Transverse colon (tissue), 4 donors: ENCODE measurements at places on chromosomes 7 and 10.
A peak's percentile ranks its signal among the peaks of the same experiment; 100 is the strongest.

DNA sequence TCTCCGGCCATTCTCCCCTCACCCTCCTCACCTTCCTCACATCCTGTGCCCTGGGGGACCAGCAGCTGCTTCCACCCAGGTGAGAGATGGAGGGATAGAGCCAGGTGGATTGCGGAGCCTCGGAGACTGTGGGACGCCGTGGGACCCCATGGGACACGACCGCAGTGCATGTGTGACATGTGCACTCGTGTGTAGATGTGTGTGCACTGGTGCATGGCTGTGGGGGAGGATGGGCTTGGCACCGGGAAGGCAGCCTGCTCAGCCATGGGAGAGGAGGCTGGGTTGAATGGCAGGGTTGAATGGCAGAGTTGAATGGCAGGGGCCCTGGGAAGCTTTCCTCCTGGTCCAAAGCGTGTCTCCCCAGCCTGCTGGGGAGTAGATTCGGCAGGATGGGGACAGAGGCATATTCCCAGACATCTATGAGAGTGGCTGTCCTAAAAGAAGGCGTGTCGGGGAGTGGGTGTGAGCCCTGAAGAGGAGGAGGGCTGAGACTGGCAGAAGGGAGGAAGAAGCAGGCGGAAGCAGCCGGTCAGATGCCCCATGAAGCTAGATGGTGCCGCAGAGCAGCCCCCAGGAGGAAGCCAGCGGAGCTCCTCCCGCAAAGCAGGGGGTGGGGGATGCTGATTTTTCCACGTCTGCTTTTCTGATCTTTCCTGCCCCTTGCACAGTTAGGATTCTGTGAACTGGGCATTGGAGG is 815 bp downstream of the GIMAP8 start:
- peak; percentile 57 for DNase-seq

- no peak for DNase-seq
Observed at GRCh38 chr10:97762056-97762455, 9.7 kb downstream of the SFRP5 start.

DNA sequence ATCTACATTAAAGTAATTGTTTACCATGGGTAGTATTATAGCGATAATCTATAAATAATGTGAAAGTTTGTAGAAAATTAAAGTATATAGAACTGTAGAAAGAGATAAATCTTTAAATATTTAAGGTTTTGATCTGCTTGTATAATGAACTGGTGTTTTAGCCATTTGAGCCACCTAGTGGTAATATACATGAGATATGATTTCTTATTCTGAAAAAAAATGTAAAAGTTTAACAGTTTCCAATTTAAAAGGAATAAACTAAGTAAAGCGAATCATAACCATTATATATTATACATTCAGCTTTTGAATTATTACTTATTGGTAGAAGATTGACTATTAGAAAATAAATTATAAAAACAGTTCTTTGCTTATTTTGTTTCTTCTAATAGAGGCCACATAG is 91.2 kb downstream of the OTUD1 start:
- DNase-seq: no peak

GRCh38 chr10:93915598-93915997 is 21.8 kb downstream of the SLC35G1 start:
- DNase-seq: no peak

- DNase-seq: no peak
Observed at GRCh38 chr10:43197834-43198681, 59.8 kb downstream of the CSGALNACT2 start.

DNA sequence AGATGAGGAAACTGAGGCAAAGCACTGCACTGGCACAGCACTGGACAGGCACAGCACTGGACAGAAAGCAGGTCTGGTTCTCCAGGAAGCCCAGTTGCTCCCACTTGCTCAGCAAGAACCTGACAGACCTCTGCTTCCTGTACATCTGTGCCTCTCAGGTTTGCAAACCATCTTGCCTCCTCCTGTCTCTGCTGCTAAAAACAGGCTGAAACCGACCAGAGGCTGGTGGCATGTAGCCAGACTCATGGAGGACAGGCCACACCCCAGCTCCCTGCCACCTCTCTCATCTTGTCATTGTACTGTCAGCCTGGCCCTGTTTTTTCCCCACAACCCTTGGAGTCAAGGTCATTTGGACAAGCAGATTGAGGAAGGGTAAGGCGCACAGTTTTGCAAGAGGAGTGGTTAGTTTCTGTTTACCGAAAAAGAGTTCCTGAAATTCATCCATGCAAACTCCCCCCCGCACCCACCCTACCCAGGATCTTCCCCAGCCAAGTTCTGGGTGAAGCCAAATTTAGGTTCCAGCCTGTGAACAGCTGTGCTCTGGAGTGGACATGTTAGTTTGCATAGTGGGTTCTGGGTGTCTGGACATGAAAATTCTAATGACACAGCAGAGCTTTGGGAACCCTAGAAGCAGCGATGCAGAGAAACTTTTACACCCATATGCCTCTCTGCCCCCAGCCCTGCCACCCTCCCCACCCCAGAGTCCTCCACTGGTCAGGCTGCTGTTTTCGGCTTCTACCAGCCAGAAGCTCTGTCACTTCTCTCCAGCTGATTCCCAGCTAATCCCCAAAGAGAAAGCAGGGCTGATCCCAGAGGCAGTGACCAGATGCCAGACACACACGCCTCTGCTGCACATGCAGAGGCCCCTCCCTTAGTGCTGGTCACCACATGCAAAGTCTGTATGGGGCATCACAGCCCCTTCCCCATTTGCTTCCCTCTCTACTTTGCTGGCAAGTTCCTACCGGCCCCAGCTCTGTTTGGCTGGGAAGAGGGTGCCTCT is 8.5 kb upstream of the C10orf105 start:
- DNase-seq: peak; percentile 89

DNA sequence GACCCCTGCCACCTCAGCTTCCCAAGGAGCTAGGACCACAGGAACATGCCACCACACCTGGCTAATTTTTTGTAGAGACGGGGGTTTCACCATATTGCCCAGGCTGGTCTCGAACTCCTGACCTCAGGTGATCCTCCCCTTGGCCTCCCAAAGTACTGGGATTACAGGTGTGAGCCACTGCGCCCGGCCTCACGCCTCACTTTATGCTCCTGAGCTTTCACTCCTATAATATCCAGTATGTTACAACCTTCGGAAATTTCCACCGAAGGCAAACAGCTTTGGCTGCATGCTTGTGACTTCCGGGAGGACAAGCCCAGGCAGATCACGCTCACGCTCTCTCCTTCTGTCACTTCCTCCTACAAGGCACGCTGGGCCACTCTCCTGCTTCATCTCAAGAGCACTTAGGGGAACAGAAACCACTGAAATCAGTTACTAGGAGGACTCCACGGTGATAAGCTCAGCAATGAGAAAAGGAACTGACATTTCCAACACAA is 4.4 kb upstream of the MAD1L1 start:
- DNase-seq: peak; percentile 63

- DNase-seq: no peak
Observed at GRCh38 chr10:69498711-69499471, 47.6 kb downstream of the TSPAN15 start.

DNA sequence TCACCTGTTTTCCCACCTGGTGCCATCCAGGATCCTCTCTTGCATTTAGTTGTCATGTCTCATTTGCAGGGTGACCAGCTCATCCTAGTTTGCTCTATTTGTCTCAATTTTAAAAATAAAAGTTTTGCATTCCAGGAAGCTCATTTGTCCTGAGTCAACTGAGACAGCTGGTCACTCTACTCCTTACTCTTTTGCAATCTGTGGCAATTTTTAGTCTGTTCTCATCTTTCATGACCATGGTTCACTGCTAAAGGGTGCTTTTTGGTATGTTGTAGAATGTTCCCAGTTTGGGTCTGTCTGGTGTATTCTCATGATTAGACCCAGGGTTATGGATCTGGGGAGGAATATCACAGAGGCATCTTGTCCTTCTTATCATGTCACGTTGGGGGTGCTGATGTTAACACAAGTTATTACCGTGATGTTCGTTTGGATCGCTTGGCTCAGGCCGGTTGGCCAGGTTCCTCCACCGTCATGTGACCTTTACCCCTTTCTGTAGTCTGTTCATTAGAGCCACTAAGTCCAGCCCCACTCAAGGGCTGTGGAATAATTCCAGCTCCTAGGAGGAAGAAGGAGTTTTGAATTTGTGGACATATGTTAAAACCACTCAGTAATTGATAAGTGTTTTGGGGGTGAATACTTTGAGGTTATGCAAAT is 103.3 kb upstream of the IGFBP3 start:
- no peak for DNase-seq

- no peak for DNase-seq
Observed at GRCh38 chr10:53361281-53361680, 588.7 kb upstream of the MBL2 start.

DNA sequence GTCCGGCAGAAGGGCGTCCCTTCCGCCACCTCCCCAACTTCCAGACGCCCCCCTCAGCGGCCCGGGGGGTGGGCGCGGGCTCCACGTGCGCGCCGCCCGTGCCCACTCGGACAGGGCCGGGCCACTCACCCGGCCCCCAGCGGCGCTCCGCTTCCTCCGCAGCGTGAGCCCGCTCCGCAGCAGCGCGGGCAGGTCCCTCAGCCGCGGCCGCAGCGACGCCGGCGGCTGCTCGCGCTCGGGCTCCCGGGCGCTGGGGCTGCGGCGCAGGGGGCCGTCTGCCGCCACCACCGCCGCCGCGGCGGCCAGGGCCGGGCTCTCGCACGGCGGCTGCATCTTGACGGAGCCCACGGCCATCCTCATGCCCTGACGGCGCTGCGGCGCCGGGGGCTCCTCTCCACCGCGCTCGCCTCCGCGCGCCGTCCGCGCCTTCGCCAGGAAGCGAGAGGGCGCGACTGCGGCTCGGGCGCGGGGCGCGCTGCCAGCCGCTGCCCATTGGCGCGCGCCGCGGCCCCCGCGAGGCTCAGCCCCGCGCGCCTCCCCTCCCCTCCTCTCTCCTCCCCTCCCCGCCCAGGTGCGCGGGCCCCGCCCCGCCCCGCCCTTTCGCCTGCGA is at the start of gene RAPGEF5:
RAPGEF5 (minus strand) TSS at position 454 of the 610 bp plus-strand sequence; CDS start at position 360, 94 bp downstream.
- DNase-seq: peak; percentile 75

DNA sequence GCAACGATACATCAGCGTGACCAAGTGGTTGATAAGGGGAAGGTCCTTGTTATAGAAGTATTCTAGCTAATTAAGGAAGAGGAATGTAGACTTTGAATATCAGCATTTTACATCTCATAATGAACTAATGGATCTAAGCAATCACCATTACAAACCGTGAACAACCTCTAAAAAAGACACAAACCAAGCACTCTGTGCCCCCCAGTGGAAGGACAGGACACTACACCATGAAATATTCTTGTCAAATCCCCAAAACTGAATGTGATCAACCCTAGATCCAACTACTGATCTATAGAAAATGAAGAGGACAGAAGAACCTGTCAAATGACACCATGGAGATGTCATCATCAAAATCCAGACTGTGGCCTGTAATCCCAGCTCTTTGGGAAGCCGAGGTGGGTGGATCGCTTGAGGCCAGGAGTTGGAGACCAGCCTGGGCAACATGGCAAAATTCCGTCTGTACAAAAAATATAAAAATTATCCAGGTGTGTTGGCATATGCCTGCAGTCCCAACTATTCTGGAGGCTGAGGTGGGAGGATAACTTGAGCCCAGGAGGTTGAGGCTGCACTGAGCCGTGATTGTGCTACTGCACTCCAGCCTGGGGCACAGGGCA is 111.3 kb upstream of the CARD11 start:
- peak; percentile 31 for DNase-seq

DNA sequence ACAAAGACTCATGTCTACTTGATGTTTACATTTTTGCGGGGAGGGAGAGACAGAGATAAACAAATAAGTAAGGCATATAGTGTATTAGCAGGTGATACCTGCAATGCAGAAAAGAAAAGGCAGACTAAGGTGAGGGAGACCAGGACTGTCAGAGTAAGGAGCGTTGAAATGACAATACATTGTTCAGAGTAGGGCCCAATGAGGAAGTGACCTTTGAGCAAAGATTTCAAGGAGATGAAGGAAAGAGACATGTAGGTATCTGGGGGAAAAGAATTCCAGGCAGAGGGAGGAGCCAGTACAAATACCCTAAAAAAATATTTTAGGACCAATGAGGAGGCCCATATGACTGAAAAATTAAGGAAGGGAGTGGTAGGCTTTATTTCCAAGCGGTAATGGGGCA is 162.7 kb upstream of the PRSS1 start:
- DNase-seq: no peak

- DNase-seq: no peak
Observed at GRCh38 chr10:72407927-72408600, 53.3 kb upstream of the DNAJB12 start.

GRCh38 chr10:56867236-56867635 is 506.2 kb upstream of the ZWINT start:
- DNase-seq: no peak

GRCh38 chr10:74801447-74801846 is 25.0 kb upstream of the KAT6B start:
- DNase-seq: no peak

GRCh38 chr7:66883716-66884115 is 37.3 kb upstream of the TMEM248 start:
- no peak for DNase-seq

GRCh38 chr10:20170661-20171060 is 354.4 kb downstream of the PLXDC2 start:
- DNase-seq: no peak

DNA sequence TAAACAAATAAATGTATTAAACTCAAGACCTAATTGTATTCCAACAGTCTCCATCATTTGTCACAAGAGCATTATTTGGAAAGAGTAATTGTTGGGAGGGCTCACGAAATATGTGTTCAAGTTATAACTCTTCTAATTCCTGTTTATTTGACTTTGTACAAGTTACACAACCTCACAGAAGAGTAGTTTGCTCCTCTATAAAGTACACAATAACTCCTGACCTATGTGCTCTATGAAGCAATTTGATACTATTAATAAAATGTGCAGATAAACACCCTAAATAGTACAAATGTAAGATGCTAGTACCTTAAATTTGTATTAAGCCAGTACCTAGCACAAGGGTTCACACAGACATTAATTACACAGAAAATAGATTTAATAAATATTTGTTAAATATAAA is 285.8 kb downstream of the LRRTM3 start:
- no peak for DNase-seq

DNA sequence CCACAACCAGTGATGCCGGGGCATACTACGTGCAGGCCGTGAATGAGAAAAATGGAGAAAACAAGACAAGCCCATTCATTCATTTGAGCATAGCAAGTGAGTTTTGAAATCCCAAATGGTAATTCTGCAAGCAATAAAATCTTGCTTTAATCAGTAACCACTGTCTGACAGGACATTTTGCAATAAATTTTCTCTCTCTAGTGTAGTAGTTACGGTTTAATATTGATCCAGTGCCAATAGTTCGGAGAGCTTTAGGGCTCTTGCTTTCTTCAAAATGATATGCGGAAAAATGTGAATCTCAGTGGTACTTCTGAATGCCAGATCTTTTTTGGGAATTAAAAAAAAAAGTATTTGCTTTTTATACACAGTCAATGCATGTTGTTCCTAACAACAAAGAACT is 520.4 kb downstream of the SDK1 start:
- DNase-seq: no peak
